T follicular helper cell (primary cell): ENCODE measurements at places on chromosomes 5 and 9.

GRCh38 chr5:169534939-169535338, 48.6 kb upstream of the SPDL1 start:
- DNase-seq: no peak

DNA sequence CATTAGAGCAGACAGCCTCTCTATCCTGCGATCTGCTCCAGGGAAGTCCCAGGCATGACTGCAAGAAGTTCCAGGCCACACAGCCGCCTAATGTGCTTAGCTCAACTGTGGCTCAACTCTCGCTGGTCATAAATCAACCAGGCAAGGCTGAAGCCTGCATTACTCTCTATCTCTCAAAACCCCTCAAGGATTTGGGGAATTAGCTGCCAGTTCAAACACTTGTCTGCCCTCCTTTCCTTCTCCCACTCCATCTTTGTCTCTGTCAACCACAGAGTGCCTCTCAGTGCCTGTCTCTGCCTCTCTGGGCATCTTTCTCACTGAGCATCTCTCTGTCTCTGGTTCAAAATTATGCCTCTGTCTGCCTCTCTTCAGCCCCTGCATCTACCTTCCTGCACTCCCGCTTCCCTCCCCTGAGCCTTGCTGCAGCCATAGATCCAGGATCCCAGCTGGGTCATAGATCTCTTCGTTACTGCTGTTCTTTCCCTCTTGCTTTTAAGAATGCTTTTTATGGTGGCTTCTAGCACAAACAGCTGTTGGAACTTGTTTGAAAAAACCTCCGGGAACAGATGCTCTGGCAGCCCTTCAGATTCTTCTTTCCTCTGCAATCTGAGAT, 27.9 kb upstream of the GALNT10 start:
- no peak for DNase-seq

GRCh38 chr9:20872340-20872977, 159.0 kb downstream of the HACD4 start:
- no peak for DNase-seq

DNA sequence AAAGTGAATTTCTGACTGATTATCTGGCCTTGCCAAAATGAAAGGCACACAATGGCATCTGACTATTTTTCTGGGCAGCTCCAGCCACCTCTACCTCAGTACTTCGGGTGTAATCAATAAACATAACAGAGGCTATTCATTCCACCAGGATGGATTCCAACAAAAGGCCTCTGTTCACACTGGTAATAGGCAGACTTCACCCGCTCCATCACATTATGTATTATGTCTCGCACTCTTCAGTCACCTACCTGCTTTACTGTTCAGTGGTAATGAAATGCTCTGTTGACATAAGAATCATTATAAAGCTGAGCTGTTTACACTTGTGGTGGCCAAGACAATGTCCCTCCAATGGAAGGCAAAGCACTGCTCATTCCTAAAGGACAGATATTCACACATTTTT, 1333.7 kb upstream of the WWC1 start:
- no peak for DNase-seq

DNA sequence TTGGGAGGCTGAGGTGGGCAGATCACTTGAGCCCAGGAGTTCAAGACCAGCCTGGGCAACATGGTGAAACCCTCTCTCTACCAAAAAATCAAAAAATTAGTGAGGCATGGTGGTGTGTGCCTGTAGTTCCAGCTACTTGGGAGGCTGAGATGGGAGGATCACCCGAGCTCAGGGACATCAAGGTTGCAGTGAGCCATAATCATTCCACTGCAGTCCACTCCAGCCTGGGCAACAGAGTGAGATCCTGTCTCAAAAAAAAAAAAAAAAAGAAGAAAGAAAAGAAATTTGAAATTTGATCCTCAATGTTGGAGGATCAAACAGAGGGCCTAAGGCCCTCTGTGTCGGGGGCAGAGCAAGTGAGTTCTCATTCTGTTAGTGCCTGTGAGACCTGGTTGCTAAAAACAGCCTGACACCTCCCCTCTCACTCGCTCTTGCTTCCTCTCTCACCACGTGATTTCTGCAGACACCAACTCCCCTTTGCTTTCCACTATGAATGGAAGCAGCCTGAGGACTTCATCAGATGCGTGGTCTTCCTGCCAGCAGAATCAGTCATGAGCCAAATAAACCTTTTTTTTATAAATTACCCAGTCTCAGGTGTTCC, 8.4 kb upstream of the GOLPH3 start:
- DNase-seq: no peak

GRCh38 chr5:152288917-152289595, 116.0 kb downstream of the NMUR2 start:
- DNase-seq: no peak

GRCh38 chr9:347667-348292, 133.1 kb downstream of the DOCK8 start:
- no peak for DNase-seq

GRCh38 chr5:151738125-151738848, 20.1 kb downstream of the ATOX1 start:
- DNase-seq: no peak

- no peak for DNase-seq
These were observed 6.0 kb downstream of the B4GALT1 start for GRCh38 chr9:33161011-33161588.

GRCh38 chr5:72440207-72440638, 67.0 kb downstream of the ZNF366 start:
- DNase-seq: no peak

GRCh38 chr9:128728298-128728697, 4.4 kb upstream of the ZDHHC12 start:
- DNase-seq: no peak

GRCh38 chr9:81508476-81508875, 180.9 kb downstream of the TLE1 start:
- DNase-seq: no peak

- no peak for DNase-seq
These were observed 9.8 kb downstream of the DOCK2 start for GRCh38 chr5:169646856-169647255.

GRCh38 chr5:7405277-7405676, 9.3 kb downstream of the ADCY2 start:
- DNase-seq: no peak

DNA sequence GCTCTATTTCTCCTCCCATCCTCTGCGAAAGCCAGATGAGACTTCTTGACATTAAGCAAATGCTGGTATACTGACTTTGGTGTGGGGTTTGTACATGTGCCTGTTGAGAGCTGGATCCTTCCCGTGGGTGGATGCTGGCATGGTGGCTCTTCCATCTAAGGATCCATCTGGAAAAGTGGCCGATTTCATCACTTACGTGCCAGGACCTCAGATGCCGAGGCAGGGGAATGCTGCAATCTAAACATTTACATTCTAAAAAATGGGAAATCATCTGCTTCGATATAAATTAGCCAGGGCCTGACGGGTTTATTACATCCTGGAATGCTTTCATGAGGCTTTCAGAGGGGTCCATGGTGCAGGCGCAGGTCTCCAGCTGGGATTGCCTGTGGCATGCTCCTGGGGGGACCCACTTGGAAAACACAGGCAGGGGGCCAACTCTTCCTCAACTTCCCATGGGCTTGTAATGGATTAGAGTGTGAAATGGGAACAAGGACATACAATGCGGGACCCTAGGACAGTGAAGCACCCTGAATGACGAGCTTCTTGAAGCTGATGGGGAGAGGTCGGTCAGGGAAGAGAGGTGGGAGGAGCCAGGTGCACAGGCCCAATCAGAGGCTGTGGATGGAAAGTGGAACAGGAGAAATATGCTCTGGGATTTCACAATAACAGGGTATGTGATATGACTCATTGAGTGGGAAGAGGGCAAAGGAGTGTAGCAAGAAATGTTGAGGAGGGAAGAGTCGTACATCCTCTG, 105.5 kb upstream of the PITX1 start:
- no peak for DNase-seq

DNA sequence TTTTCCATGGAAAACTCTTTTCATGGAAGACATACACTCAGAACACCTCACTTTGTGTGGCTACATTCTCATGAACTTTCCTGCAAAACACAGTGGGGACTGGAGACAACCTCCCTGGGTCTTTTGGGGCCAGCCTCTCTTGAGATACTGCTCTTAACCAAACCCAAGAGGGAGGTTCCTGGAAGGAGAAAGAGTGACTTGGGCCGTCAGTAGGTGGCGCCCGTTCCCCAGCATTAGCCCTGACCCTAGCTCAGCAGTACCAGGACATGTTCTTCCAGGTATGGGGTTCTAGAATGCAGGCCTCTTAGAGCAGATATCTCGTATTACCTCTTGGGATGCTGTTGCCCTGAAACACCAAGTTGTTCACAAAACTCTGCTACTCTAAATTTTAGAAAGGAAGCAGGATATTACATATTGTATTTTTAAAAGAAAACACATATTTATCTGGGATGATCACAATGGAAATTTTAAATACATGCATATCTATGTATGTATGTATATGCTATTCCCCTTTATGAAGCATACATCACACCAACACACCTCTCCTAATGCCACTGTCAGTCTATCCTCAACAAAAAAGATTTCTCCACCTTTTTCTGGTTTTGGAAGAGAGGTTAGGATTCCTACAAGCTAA, 15.8 kb upstream of the GLIS3 start:
- peak; percentile 52 for DNase-seq

DNA sequence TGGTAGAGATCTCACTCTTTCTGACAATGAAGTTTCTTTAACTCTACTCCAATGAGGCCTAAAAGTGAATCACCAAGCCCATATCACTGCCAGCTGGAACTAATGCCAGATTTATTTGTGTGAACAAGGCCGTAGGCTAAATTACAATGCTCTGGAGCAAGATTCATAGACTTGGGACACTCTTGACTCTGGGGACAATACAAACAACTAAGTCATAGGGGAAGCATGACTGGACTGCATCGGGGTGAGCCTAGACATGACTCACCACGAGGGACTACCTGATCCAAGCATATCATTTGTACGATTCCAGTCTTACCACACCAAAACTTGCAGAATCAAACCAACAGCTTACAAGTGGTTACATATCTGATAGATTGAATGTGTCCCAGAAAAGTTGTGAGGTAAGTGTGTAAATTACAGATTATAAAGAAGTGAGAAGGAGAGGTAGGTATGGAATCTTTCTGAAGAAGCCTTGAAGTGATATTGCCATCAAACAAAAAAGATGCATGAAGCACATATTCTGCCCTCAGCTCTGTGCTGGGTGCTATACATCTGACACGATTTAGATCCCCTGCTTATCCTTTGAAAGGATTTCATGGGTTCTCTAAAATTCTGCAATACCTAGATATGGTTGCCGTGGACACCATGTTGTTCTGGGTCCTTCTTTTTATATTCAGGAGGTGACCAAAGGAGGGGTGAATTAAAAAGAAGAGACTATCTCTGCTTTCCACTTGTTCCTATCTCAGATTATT, 199.3 kb upstream of the PDE4D start:
- no peak for DNase-seq
